ENCODE measurements at places on chromosomes 4 and X. TPM values are rescaled to one million over a fixed set of nuclear protein-coding genes. Genes with fewer than 3 reads are reported as not detected.

USP17L11 gene
- not detected for total RNA-seq

NPY2R gene
- not detected for total RNA-seq

OPHN1 gene
- total RNA-seq: 3.7 TPM

TCEAL5 gene
- total RNA-seq: not detected

MAGEA9B gene
- total RNA-seq: not detected

ENOX2 gene
- 13.4 TPM for total RNA-seq

PRR32 gene
- 2.4 TPM for total RNA-seq

PPEF2 gene
- total RNA-seq: not detected

ASB9 gene
- total RNA-seq: 0.71 TPM

BBS7 gene
- 10.3 TPM for total RNA-seq

UGT2A1 gene
- not detected for total RNA-seq

OTUD6A gene
- total RNA-seq: not detected

RIPPLY1 gene
- total RNA-seq: 0.36 TPM

PGM2 gene
- total RNA-seq: 2.5 TPM

SSX2B gene
- total RNA-seq: not detected

CT55 gene
- not detected for total RNA-seq

TMEM185A gene
- total RNA-seq: 9.5 TPM

ZC4H2 gene
- 1.4 TPM for total RNA-seq

ADH1A gene
- total RNA-seq: 0.36 TPM

TLR3 gene
- 1.0 TPM for total RNA-seq

RHOXF1 gene
- not detected for total RNA-seq

AADAT gene
- 1.2 TPM for total RNA-seq

HPSE gene
- 0.46 TPM for total RNA-seq

IL2RG gene
- 1.2 TPM for total RNA-seq

NOA1 gene
- 15.0 TPM for total RNA-seq

NLRP2B gene
- total RNA-seq: not detected

GAK gene
- 46.7 TPM for total RNA-seq

NFKB1 gene
- 25.0 TPM for total RNA-seq

TMPRSS11B gene
- not detected for total RNA-seq

SLC10A4 gene
- total RNA-seq: not detected

ITIH6 gene
- total RNA-seq: not detected

FAM47E gene
- 2.5 TPM for total RNA-seq

SPRY1 gene
- total RNA-seq: 92.9 TPM

VCX gene
- total RNA-seq: not detected

NPY5R gene
- 0.19 TPM for total RNA-seq

PHF8 gene
- 13.2 TPM for total RNA-seq

BBS12 gene
- total RNA-seq: 1.2 TPM

PLP1 gene
- total RNA-seq: 1.7 TPM

ARMCX2 gene
- 12.9 TPM for total RNA-seq

PPARGC1A gene
- 89.3 TPM for total RNA-seq

LDB2 gene
- total RNA-seq: 13.8 TPM

SLBP gene
- 17.1 TPM for total RNA-seq

SPANXA1 gene
- not detected for total RNA-seq

FREM3 gene
- not detected for total RNA-seq

GAGE13 gene
- not detected for total RNA-seq

GPM6B gene
- 1.6 TPM for total RNA-seq

MMRN1 gene
- total RNA-seq: 1.8 TPM

DGAT2L6 gene
- not detected for total RNA-seq

MAOB gene
- total RNA-seq: 33.4 TPM

MAGEB10 gene
- total RNA-seq: not detected

NPY1R gene
- total RNA-seq: 0.73 TPM

FGG gene
- 0.75 TPM for total RNA-seq

C4orf33 gene
- 1.7 TPM for total RNA-seq

TREX2 gene
- not detected for total RNA-seq

TSPAN7 gene
- 144 TPM for total RNA-seq

HGFAC gene
- 0.46 TPM for total RNA-seq

GPRIN3 gene
- total RNA-seq: 3.0 TPM

Measured in psoas muscle (tissue), 8 donors.